ENCODE measurements at places on chromosomes 1 and 21.

DNA sequence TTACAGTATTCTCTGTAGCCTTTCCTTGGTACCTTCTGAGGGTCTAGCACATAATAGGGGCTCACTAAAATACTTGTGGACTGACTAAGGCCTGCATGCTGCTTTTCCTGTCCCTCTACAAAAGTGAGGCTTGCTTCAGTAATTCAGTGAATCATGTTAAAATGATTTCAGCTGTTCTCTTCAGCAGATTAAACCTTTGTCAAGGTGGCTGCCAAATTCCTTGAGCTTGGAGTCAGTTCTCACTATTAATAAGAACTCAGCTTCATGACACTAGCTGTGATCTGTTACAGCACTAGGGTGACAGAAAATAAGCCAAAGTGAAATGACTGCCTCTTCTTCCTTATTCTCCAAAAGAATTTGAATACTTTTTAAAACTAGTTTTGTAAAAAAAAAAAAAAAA is 128.8 kb downstream of the KCNN3 start:
- no peak for DNase-seq

GRCh38 chr1:7040969-7041695 is 255.9 kb downstream of the CAMTA1 start:
- no peak for DNase-seq

DNA sequence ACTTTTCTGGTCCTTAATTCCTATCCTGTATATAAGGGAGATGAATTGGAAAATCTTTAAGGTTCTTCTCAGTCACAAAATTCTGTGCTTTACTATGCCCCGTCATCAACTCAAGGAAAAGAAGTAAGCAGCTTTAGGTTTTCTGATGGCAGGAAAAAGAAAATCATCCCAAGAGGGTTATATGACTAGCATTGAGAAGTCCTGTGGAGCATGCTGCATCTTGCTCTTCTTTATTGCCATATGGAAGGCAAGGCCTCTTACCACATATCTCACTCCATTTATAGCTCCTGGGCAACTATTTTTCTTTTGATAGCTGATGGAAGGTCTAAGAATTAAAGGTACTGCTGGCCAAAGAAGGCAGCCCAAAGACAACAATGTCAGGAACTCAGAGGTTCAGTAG is 552.5 kb downstream of the DPYD start:
- no peak for DNase-seq

GRCh38 chr1:53061123-53061858 is 722 bp upstream of the PODN start:
- DNase-seq: no peak
